ENCODE measurements at places on chromosomes 16 and 17.

DNA sequence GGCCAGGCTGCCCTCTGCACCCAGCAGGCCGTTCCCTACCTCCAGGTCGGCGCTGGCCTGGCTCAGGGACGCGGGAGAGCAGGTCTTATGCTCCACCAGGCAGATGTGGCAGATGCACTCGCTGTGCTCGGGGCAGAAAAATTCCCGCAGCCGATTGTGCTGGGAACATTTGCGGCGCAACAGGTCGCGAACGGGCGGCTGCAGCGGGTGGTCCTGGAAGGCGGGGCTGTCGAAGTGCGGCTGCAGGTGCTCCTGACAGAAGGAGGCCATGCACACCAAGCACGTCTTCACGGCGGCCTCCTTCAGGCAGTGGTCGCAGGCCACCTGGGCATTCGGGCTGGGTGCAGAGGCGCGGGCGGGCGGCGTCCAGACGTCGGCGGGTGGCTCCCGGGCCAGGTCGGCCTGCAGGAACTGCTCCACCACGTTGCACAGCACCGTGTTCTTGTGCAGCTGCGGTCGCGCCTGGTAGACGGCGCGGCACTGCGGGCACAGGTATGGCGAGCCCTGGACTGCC lies 439 bp downstream of the TRIM25 start:
- no peak for DNase-seq

- DNase-seq: no peak
Measured at GRCh38 chr16:48860341-48860740, 250.4 kb upstream of the N4BP1 start.

DNA sequence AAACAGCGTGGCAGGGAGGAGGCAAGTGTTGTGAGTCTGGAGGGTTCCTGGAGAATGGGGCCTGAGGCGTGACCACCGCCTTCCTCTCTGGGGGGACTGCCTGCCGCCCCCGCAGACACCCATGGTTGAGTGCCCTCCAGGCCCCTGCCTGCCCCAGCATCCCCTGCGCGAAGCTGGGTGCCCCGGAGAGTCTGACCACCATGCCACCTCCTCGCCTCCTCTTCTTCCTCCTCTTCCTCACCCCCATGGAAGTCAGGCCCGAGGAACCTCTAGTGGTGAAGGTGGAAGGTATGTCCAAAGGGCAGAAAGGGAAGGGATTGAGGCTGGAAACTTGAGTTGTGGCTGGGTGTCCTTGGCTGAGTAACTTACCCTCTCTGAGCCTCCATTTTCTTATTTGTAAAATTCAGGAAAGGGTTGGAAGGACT lies at the start of gene CD19:
TSS of gene CD19 (plus strand) at position 171 of the 425 bp plus-strand sequence. CDS start at position 201, 30 bp downstream.
- no peak for DNase-seq

GRCh38 chr17:349666-350065 lies 2.9 kb downstream of the RPH3AL start:
- no peak for DNase-seq

- DNase-seq: no peak
Measured at GRCh38 chr16:49754495-49755312, 101.2 kb downstream of the ZNF423 start.

GRCh38 chr17:45311401-45311759 lies 5.4 kb downstream of the MAP3K14 start:
- no peak for DNase-seq

- DNase-seq: no peak
Measured at GRCh38 chr17:65085397-65085796, 28.9 kb upstream of the GNA13 start.

GRCh38 chr16:57284209-57284951 lies at the start of gene PLLP:
TSS of gene PLLP (minus strand) at chr16:57284672. CDS start at chr16:57284540, 132 bp downstream.
- no peak for DNase-seq

DNA sequence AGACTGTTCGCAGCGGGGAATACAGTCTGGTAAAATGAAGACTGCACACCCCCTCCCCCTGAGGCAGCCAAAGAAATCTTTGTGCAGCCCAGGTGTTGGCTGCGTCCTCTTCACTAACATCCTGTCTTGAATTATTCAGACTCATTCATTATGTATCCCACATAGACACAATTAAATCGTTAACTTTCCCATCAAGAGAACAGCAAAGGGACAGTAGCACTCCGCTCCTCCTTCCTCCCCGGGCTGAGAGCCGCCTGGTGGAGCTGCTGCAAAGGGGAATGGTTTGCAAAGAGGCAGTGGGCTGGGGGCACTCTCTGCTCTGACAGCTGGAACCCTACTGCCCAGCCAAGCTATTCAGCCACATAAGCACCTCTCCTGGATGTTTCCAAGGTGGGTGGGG lies 290.0 kb upstream of the SOX9 start:
- no peak for DNase-seq

DNA sequence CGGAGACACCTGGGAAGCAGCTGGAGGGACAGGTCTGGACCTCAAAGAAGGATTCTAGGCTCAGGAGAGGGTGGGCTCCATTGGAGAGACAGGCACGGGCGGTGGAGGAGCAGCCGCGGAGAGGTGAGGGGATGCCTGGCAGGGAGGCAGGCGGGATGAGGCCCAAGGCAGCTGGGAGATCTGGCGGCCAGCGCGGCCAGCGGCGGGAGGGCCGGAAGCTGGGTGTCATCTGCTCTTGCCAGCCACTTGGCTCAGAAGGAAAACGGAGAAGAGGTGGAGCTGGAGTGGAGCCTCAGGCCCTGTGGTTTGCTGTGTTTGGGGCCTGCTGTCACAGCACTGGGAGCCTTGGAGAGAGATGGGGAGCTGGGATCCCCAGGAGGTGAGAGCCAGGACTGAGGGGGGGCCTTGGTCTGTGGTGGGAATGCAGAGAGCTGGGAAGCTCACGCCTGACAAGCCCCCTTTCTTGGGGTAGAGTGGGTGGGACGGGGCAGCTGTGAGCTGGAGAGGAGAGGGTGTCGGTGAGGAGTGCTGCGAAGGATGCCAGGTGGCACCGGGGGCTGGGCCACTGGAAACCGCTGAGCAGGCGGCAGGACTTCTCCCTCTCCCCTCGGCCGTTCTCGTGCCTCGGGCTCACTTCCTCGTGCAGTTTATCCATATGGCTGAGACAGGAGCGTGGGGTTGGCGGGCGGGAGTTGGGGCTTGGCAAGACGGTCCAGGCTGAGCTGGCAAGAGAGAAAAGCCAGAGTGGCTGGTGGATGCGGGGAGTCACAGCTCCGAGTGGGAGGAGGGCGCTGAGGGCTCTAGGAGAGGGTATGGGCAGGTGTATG lies 8.0 kb downstream of the TBC1D24 start:
- peak; percentile 45 for DNase-seq

DNA sequence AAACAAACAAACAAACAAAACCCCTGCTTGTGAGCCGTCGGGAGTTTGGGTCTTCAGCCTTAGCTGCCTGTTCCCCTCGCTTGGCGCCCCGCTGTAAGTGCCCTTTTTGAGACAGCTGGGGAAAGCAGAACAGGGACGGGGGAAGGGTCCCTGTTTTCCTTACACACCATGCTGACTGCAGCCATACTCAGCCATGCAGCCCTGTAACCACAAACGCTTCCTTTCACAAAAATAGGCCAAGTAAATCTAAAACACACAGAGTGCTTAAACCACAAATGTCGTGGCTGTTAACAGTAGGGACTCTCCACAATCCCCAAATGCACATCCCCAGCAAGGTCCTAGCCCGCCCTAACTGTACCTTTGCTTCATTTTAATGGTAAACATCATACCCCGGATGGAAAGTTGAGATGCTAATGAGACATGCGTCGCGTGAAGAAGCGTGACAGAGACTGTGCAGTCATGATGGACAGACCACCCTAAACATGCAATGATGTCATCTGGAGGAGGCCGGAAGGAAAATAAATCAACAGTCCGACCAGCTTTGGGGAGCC lies 129.9 kb downstream of the MGAT5B start:
- DNase-seq: no peak

GRCh38 chr16:30394592-30395154 lies 547 bp upstream of the ZNF48 start:
- no peak for DNase-seq

- DNase-seq: no peak
Measured at GRCh38 chr17:74768069-74768762, 7.9 kb downstream of the NAT9 start.

- peak; percentile 68 for DNase-seq
Measured at GRCh38 chr16:3027983-3028715, 4.3 kb downstream of the THOC6 start.

- no peak for DNase-seq
Measured at GRCh38 chr16:55498101-55498500, 10.8 kb upstream of the LPCAT2 start.

DNA sequence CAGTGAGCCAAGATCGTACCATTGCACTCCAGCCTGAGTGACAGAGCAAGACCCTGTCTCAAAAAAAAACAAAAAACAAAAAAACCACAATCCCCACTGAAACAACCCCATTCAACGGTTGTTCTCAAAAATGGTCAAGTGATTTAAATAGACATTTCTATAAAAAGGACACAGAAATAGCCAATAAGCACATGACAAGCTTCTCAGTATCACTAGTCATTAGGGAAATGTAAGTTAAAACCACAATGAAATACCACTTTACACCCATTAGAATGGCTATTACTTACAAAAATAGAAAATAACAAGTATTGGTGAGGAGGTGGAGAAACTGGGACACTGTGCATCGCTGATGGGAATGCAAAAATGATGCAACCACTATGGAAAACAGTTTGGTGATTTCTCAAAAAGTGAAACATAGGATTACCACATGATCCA lies 26.6 kb upstream of the MYLK3 start:
- no peak for DNase-seq

DNA sequence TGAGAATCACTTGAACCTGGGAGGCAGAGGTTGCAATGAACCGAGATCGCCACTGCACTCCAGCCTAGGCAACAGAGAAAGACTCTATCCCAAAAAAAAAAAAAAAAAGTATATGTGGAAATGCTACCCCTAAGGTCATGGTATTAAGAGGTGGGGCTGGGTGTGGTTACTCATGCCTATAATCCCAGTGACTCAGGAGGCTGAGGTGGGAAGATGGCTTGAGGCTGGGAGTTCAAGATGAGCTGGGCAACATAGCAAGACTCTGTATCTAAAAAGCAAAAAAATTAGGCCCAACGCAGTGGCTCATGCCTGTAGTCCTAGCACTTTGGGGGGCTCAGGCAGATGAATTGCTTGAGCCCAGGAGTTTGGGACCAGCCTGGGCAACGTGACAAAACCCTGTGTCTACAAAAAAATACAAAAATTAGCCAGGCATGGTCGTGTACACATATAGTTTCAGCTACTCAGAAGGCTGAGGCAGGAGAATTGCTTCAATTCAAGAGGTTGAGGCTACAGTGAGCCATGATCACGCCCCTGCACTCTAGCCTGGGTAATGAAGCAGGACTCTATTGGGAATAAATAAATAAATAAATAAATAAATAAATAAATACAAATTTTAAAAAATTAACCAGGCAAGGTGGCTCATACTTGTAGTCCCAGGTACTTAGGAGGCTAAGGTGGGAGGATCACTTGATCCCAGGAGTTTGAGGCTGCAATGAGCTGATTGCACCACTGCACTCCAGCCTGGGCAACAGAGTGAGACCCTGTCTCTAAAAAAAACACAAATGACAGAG lies 32.3 kb upstream of the NUFIP2 start:
- DNase-seq: no peak

Measured in DMS153 (cell line).